Aorta (tissue), 5 donors: ENCODE measurements at places on chromosomes 16 and 17. TPM values are rescaled to one million over a fixed set of nuclear protein-coding genes. Genes with fewer than 3 reads are reported as not detected.

GRCh38 chr17:14731591-14731990 is 430.7 kb downstream of the HS3ST3B1 start:
- no peak overlapping the region for H3K4me3 ChIP-seq
- H3K4me1 ChIP-seq = no peaks in the 10 kb centered on the region
- H3K27ac ChIP-seq = no peak overlapping the region
- DNase-seq = no peak
- no peaks in the 10 kb centered on the region for H3K36me3 ChIP-seq

- no peak for DNase-seq
- no peak overlapping the region for H3K27ac ChIP-seq
- no peak overlapping the region for H3K4me3 ChIP-seq
- H3K27me3 ChIP-seq = no peaks in the 10 kb centered on the region
Measured at GRCh38 chr17:44995436-44996001, 27.4 kb upstream of the C1QL1 start.

DNA sequence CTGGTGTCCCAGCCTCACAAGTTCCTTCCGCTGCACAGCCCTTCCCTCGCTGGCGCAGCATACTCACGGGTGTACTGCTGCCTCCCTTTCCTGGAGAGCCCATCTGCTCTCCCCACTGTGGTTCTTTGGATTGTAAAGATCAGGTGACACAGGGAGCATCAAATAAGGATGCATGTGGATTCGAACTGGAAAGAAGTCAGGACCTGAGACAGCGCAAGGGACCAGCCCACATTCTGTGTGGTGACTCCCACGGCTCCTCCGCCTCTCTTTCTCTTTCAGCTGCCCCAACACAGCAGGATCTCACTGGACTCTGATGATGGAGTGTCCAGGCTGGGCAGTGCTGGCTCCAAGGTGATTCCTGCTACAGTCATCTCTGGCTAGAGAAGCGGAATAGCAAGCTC is 8.1 kb downstream of the LDAF1 start:
- no peak overlapping the region for H3K27ac ChIP-seq
- no peak overlapping the region for H3K4me3 ChIP-seq
- peaks cover 1% of the 10 kb centered on the region for H3K4me1 ChIP-seq
- no peaks in the 10 kb centered on the region for H3K27me3 ChIP-seq
- H3K36me3 ChIP-seq = no peaks in the 10 kb centered on the region

- no peak overlapping the region for H3K4me3 ChIP-seq
- H3K27me3 ChIP-seq = no peaks in the 10 kb centered on the region
- no peaks in the 10 kb centered on the region for H3K4me1 ChIP-seq
- H3K27ac ChIP-seq = no peak overlapping the region
- DNase-seq = peak; percentile 42
Measured at GRCh38 chr17:75615301-75615700, 17.9 kb upstream of the SMIM5 start.

DNA sequence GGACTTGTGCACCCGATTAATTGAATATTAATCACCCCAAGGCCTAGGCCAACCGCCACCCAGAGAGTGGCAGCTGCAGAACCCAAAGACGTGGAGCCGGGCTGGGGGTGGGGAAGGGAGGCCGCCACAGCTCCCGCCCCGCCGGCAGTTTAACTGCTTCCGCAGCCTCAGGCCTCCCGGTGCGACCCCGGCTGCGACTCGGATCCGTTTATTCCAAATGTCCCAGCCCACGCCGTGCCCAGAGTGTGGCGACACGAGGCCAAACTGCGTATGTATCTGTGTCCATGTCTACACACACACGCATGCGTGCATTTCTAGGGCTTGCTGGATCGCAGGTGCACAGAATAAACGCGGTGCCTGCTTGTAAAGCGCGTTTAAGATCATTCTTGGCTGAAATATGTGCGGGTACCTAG is 802 bp upstream of the TOB1 start:
- peak; percentile 89 for DNase-seq
- H3K27me3 ChIP-seq = no peaks in the 10 kb centered on the region
- H3K4me1 ChIP-seq = no peaks in the 10 kb centered on the region
- H3K4me3 ChIP-seq = peak overlapping the region; percentile 47
- peak overlapping the region; percentile 98 for H3K27ac ChIP-seq
- peaks cover 2% of the 10 kb centered on the region for H3K36me3 ChIP-seq

DNA sequence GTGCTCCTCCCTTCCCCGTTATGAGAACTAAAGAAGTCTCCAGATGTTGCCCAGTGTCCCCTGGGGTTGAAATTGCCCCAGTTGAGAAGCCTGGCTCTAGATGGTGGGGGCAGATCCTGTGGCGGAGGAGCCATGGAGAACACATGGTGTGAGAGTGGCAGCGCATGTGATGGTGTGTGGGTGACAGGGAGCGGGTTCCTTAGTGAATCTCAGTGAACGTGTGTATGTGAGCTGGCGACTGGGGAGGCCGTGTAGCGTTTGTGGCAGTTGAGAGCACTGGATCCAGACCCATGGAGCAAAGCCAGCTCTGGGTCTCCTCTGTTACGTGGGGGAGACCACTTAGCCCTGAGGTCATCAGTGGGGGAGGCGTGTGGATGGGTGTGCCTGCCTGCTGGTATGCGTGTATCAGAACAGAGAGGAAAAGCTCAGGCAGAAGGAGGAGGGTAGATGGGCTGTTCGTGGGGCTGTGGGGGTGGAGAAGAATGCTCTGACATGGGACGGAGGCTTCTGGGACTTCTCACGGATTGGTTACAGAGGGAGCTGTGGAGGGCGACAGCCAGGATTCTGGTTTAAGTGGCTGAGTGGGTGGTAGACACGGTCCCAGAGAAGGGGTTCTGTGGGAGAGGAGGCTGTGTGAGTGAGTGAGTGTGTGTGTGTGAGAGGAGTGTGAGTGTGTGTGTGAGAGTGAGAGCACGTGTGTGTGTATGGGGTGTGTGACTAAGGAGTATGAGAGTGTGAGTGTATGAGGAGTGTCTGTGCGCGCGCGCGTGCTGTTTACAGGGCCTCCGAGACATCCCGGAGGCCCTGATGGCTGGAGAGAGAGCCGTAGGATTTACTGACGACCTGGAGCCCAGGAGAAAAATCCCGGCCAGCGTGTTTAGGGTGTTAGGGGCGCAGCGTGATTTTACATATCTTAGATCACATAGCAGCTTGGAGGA is 193.8 kb downstream of the SNX29 start:
- no peaks in the 10 kb centered on the region for H3K36me3 ChIP-seq

DNA sequence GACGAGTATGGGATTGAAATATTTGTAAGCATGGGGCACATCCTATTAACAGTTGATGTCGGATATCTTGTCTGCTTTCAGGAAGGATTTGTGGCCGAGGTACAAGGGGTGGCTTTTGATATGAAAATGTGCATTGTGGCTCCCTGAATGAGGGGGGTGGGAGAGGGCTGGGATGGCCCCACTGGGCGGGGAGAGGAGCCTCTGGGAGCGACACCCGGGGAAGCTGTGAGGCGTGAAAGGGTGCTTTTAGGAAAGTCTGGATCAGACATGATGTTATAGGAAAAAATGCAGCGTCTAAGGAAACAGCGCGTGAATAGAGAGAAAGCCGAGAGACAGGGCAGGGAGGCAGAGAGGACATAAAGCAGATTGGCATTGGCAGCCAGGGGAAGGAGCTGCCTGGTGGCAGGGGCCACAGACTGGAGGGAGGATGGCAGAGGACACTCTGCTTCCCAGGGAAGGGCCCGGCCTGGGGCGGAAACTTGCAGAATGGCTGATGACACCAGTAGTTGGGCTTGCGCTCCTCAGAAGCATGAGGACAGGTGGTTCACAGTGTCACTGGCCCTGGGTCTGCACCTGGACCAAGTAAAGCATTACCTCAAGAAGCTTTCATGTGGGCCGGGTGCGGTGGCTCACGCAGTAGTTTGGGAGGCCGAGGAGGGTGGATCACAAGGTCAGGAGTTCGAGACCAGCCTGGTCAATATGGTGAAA is 95.7 kb downstream of the NTN1 start:
- H3K27ac ChIP-seq = peak overlapping the region; percentile 54
- H3K36me3 ChIP-seq = no peaks in the 10 kb centered on the region
- H3K27me3 ChIP-seq = no peaks in the 10 kb centered on the region
- no peak overlapping the region for H3K4me3 ChIP-seq

- no peak overlapping the region for H3K4me3 ChIP-seq
- no peaks in the 10 kb centered on the region for H3K27me3 ChIP-seq
- no peaks in the 10 kb centered on the region for H3K36me3 ChIP-seq
- no peak overlapping the region for H3K27ac ChIP-seq
Measured at GRCh38 chr16:22915003-22915402, 101.0 kb downstream of the HS3ST2 start.

DNA sequence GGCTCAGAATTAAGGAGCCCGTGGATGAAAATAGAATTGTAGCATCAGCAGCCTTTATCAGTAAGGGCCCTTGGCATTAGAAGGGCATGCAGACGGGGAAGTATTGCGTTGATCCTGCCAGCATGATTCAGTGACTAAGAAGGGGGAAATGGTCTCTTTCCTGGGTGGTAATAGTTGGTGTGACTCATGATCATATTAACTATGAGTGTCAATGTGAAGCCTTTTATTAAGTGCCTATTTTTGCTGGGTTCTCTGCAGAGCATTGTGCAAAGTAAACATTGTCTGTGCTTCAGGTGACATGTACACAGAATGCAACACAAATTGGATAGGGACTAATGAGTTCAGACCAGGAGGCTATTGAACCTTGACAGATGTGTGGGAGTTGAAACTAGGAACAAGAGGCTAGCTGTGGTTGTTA is 24.5 kb downstream of the RCVRN start:
- DNase-seq = no peak
- no peaks in the 10 kb centered on the region for H3K27me3 ChIP-seq
- H3K27ac ChIP-seq = no peak overlapping the region
- no peak overlapping the region for H3K4me3 ChIP-seq
- no peaks in the 10 kb centered on the region for H3K4me1 ChIP-seq
- H3K36me3 ChIP-seq = no peaks in the 10 kb centered on the region

DNA sequence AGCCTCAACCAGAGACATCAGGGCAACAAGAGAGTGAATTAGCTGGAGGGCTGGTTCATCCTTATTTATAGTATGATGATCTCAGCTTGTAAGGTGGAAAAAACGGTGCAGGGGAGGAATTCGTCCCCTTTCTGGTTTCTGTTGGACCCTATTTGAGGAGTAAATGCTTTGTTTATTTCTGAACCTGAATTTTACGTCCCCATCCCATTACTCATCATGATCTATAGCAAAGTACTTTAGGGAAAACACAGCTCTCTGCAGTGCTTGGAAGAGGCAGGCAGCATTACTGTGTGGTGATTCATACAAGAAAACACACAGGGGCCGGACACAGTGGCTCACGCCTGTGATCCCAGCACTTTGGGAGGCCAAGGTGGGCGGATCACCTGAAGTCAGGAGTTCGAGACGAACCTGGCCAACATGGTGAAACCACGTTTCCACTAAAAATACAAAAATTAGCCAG is 8.0 kb upstream of the VAT1L start:
- no peak overlapping the region for H3K4me3 ChIP-seq
- H3K36me3 ChIP-seq = no peaks in the 10 kb centered on the region
- no peak overlapping the region for H3K27ac ChIP-seq
- peak; percentile 50 for DNase-seq
- H3K27me3 ChIP-seq = no peaks in the 10 kb centered on the region

DNA sequence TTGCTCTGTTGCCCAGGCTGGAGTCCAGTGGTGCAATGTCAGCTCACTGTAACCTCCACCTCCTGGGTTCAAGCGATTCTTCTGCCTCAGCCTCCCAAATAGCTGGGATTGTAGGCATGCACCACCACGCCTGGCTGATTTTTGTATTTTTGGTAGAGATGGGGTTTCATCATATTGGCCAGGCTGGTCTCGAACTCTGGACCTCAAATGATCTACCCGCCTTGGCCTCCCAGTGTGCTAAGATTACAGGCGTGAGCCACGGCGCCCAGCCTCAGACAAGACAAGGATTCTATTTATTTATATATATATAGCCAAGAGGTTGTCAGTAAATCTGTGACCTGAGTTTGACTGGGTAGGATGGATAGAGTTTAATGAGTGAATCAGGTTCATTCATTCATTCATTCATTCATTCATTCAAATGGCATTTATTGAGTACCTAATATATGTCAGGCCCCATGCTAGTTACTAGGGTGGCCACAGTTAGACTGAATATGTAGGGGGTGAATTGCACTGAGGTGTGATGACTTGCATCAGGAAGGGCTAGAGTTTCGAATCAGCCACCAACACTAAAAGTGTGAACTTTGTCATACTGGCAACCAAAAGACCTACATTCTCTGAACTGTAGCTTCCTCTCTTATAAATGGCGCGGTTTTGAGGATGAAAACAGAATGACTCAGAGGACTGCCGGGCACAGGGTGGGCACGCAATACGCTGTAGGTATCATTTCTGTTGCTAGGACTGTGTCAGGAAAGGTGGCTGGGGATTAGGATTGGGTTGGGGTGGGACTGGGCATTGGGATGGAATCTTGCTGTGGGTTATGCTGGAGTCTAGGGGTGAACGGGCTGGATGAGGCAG is 37.8 kb downstream of the ITGAE start:
- H3K36me3 ChIP-seq = no peaks in the 10 kb centered on the region
- no peaks in the 10 kb centered on the region for H3K4me1 ChIP-seq
- H3K4me3 ChIP-seq = no peak overlapping the region
- DNase-seq = no peak
- no peaks in the 10 kb centered on the region for H3K27me3 ChIP-seq

DNA sequence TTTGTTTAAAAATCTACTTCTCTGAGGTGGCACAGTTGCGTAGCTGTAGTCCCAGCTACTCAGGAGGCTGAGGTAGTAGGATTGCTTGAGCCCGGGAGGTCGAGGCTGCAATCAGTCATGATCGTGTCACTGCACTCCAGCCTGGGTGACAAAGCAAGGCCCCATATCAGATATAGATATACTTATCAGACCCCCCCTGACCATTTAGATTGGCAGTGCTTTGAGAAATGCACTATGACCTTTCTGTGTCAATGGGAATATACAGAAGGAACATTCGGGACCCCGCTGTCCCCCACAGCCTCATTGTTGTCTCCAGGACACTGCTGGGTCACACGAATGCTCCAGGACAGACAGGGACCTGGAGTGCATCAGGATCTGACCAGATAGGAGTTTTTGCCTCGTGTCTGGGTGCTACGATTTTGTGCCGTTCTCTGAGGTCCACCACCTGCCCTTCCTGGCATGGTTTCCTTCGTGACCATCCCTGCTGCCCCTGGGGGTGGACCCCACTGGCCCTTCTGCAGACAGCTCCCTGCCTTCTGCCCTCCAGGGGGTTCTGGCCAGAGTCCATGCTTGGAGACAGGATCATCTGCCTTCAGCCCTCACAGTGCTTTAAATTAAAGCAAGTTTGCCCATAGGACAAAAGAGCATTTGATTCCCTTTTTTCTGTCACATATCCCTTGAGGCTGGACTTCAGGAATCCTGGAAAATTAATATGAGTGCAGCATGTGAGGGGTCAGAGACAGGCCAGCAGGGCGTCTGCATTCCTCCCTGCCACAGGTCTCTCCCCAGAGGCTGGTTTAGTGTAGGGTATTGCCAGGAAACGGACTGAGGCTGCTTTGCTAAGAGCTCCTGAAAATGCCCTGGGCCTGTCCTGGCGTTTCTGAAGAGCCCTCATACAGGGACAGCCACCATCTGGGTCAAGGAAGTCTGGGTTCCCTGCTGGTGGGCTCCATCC is 19.3 kb downstream of the PLD6 start:
- H3K4me3 ChIP-seq = no peak overlapping the region
- H3K36me3 ChIP-seq = no peaks in the 10 kb centered on the region
- H3K27ac ChIP-seq = no peak overlapping the region
- no peak for DNase-seq
- peaks cover 11% of the 10 kb centered on the region for H3K4me1 ChIP-seq

RAD51C gene
- total RNA-seq = 21.0 TPM

ITGAD gene
- total RNA-seq = 0.54 TPM

TBC1D3C gene
- not detected for total RNA-seq

PDE6G gene
- not detected for total RNA-seq

HSPB9 gene
- not detected for total RNA-seq

MLYCD gene
- 8.6 TPM for total RNA-seq

USH1G gene
- not detected for total RNA-seq

TBX4 gene
- total RNA-seq = 0.23 TPM

MRTFB gene
- 108 TPM for total RNA-seq

MT4 gene
- not detected for total RNA-seq

KRT15 gene
- not detected for total RNA-seq
